Liver (tissue), 10 donors: ENCODE measurements at places on chromosomes 2 and 18. TPM values are rescaled to one million over a fixed set of nuclear protein-coding genes. Genes with fewer than 3 reads are reported as not detected.

The PROM2 gene
- total RNA-seq: 0.19 TPM

- H3K4me3 ChIP-seq: no peak overlapping the region
- H3K27me3 ChIP-seq: no peaks in the 10 kb centered on the region
- no peak overlapping the region for H3K27ac ChIP-seq
- no peak for DNase-seq
Observed at GRCh38 chr2:221961561-221961960, 337.2 kb downstream of the PAX3 start.

DNA sequence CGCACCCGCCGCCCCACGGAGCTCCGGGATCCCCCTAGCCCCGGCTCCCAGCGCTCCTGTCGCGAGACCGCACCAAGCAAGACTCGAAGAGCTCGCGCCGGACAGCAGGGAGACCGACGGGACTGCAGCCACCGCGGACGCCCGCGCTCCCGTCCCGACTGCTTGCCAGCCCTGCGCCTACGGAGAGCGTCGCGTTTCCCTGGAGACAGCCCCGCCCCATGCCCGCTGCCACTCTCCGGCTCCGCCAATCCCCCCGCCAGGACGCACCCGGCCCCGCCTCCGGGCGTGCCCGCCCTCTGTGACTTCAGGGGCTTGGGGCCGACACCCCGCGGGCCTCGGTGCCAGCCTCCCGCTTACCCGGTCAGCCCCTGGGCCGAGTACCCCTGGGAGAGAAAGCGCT, at the start of gene ANKMY1:
ANKMY1 (minus strand) TSS at position 181 of the 400 bp plus-strand sequence. CDS start 653 bp downstream, outside the sequence.
- peaks cover 22% of the 10 kb centered on the region for H3K4me1 ChIP-seq
- no peak within 1 kb of the TSS for H3K4me3 ChIP-seq
- peak; percentile 85 for DNase-seq
- no peaks in the 10 kb centered on the region for H3K36me3 ChIP-seq

- no peak overlapping the region for H3K27ac ChIP-seq
- H3K36me3 ChIP-seq: no peaks in the 10 kb centered on the region
- no peak overlapping the region for H3K4me3 ChIP-seq
- H3K27me3 ChIP-seq: no peaks in the 10 kb centered on the region
- no peak for DNase-seq
Observed at GRCh38 chr2:100453853-100454252, 16.4 kb upstream of the NMS start.

DNA sequence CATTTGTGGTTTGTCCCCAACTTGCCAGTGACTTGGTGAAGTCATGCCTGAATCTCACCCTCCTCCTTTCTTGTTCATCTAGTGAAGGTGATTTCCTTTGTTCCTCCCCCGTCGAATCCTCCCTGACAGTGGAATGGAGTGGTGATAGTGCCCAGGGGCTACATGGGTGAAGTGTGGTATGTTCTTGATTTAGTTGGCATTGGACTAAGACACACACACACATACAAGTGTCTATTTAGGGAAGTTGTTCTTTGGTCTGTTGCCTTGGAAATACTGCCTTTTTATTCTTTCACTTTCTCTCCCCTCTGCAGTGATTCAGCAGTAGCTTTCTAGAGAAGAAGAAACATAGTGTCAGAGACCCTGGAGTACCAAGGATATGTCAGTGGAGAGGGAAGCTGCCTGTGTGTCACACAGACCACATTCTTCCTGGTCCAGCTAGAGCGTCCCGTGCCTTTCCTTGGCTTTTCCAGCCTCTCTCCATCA, 10.9 kb downstream of the INPP4A start:
- peak overlapping the region; percentile 58 for H3K27ac ChIP-seq
- H3K4me3 ChIP-seq: no peak overlapping the region
- H3K36me3 ChIP-seq: no peaks in the 10 kb centered on the region
- peaks cover 6% of the 10 kb centered on the region for H3K4me1 ChIP-seq

The SLC9A4 gene
- not detected for total RNA-seq

GRCh38 chr2:95009412-95009811, 16.1 kb upstream of the MAL start:
- H3K27me3 ChIP-seq: no peaks in the 10 kb centered on the region
- H3K36me3 ChIP-seq: no peaks in the 10 kb centered on the region
- H3K4me3 ChIP-seq: no peak overlapping the region
- no peak for DNase-seq
- no peak overlapping the region for H3K27ac ChIP-seq

DNA sequence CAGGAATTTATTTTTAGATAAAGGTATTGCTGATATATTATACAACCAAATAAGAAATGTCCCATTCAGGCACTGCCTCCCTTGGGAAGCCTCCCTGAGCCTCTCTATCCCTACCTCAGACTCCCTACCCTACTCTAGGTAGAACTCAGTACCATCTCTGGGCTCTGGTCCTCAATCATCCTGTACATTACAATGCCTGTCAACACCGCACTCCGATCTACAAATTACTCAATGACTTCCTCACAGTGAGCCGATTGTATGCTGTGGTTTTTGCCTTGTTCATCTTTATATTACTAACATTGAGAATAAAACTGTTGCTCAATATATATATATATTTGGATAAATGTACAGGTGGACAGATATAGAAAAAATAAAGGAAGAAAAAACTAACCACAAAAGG, 207.5 kb downstream of the STK39 start:
- H3K4me3 ChIP-seq: no peak overlapping the region
- no peak for DNase-seq
- H3K36me3 ChIP-seq: no peaks in the 10 kb centered on the region

DNA sequence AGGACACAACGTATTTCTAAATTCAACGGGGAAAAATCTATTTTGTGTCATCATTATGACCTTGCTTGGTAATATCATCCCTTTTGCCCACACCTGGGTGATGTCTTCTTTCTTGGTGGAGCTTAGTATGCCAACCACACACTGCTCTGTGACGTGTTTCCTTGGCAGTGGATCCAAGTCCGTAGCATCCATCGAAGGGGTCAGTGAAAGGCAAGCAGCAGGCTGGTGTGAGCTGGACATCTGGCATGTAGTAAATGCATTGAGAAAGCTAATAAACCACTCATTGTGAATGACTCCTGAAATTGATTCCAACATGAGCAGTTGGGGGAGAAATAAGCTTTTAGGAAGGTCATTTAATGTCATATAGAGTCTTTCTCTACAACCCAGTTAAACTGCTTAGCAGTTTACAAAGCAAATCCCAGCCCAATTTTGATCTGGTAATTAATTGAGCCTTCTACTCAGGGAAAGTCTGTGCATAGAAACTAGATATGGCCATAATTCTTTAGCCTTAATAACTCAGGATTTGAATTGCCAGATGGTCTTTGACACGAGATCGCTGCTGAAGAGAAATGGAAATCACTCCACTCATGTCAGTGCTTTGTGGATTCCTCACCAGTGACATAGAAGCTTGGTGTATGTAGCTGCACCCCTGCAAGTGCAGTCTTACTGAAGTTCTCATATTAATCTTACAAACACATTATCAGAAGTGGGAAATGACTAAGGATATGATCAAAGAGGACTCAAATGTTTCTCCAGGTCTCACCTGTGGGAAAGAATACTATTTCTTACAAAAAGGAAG, 494.8 kb downstream of the CMPK2 start:
- H3K27me3 ChIP-seq: no peaks in the 10 kb centered on the region
- H3K4me1 ChIP-seq: no peaks in the 10 kb centered on the region
- no peak for DNase-seq
- H3K4me3 ChIP-seq: no peak overlapping the region

DNA sequence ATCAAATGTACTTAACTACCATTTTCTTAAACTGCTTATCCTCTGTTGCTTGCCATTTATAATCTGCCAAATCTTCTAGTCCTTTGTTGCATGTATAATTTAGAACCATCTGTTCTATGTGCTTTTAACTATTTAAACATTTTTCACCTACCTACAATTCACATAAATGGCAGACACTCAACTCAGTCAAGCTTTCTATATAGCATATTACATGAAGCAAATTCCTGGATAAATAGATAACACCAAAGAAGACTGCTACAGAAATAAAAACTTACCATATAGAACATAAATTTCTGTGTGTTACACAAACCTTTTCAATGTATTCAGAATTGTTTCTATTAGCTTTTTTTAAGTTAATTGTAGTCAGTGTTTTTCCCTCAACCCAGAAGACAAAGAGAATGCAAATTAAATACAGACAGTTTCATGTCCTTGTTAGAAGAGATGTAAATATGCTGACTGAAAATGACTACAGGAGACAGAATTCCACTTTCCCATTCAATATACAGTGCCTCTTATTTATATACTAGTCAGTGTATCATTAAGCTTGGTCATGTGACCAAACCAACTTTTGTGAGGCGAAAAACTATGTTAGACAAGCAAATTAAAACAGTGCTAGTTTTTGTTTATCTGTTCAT, 2.6 kb downstream of the BAZ2B start:
- H3K27me3 ChIP-seq: no peaks in the 10 kb centered on the region
- peak overlapping the region; percentile 87 for H3K4me3 ChIP-seq
- H3K4me1 ChIP-seq: peaks cover 24% of the 10 kb centered on the region
- DNase-seq: no peak
- H3K27ac ChIP-seq: peak overlapping the region; percentile 100

GRCh38 chr2:127382831-127383230, 4.9 kb downstream of the MAP3K2 start:
- no peaks in the 10 kb centered on the region for H3K36me3 ChIP-seq
- no peak for DNase-seq
- H3K27me3 ChIP-seq: no peaks in the 10 kb centered on the region
- no peak overlapping the region for H3K4me3 ChIP-seq

- H3K4me3 ChIP-seq: no peak overlapping the region
- no peaks in the 10 kb centered on the region for H3K27me3 ChIP-seq
- no peaks in the 10 kb centered on the region for H3K4me1 ChIP-seq
Observed at GRCh38 chr2:201490291-201490690, 38.8 kb downstream of the STRADB start.

- DNase-seq: no peak
- no peaks in the 10 kb centered on the region for H3K4me1 ChIP-seq
- no peaks in the 10 kb centered on the region for H3K27me3 ChIP-seq
- H3K4me3 ChIP-seq: no peak overlapping the region
- no peak overlapping the region for H3K27ac ChIP-seq
Observed at GRCh38 chr2:16031058-16031847, 90.9 kb downstream of the MYCN start.

The REG1A gene
- total RNA-seq: 0.33 TPM

DNA sequence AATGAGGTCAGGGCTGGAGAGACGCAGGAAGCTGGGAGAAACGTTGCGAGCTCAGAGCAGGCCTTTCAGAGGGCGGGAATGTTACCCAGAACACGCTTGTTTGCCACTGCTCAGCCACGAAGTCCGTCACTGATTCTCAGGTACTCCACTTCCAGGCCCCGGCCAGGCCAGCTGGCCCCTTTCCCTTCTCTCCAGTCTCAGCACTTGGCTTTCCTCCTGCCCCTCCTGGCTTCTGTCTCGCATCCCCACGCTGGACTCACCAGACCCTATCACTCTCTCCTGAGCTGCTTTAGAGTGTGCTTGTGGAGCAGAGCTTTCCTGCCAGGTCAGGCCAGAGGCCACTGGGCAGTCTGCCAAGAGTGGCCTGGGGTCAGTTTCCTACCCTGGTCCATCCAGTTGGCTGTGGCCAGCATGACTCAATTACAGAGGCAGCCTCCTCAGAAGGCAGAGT, 151.4 kb downstream of the TWIST2 start:
- no peak overlapping the region for H3K27ac ChIP-seq
- no peaks in the 10 kb centered on the region for H3K4me1 ChIP-seq
- peak; percentile 59 for DNase-seq
- H3K27me3 ChIP-seq: no peaks in the 10 kb centered on the region

- H3K27ac ChIP-seq: no peak overlapping the region
- no peaks in the 10 kb centered on the region for H3K4me1 ChIP-seq
- H3K27me3 ChIP-seq: no peaks in the 10 kb centered on the region
- no peak for DNase-seq
- no peak overlapping the region for H3K4me3 ChIP-seq
Observed at GRCh38 chr18:73749304-73749703, 398.3 kb downstream of the FBXO15 start.

The MFSD2B gene
- total RNA-seq: 0.08 TPM

- peaks cover 2% of the 10 kb centered on the region for H3K4me1 ChIP-seq
- no peak overlapping the region for H3K4me3 ChIP-seq
- no peak for DNase-seq
- no peak overlapping the region for H3K27ac ChIP-seq
Observed at GRCh38 chr2:11901351-11902069, 155.1 kb downstream of the LPIN1 start.

The SLC30A3 gene
- not detected for total RNA-seq
